ENCODE measurements at places on chromosomes 6 and 20.

GRCh38 chr20:63320041-63320511, 27.1 kb downstream of the COL20A1 start:
- peak; percentile 2 for DNase-seq

GRCh38 chr6:124203812-124204167, 400.1 kb downstream of the NKAIN2 start:
- DNase-seq: no peak

DNA sequence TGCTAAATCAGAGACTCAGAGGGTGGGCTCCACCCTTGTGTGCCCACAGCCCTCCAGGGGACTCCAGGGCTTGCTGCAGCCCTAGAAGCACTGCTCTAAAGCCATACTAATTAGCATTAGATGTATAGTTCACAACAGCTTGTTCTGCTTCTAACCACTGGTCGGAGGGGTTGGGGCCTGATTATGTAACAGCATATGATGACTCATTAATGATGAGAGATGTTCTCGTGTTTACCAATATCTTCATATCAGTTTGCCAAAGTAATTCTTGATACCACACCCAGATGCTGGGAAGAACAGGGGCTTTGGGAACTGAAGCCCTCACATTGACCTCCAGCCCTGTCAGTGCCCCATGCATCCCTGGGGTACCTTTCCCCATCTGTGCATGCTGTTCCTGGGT, 104.1 kb upstream of the FOXA2 start:
- DNase-seq: no peak

DNA sequence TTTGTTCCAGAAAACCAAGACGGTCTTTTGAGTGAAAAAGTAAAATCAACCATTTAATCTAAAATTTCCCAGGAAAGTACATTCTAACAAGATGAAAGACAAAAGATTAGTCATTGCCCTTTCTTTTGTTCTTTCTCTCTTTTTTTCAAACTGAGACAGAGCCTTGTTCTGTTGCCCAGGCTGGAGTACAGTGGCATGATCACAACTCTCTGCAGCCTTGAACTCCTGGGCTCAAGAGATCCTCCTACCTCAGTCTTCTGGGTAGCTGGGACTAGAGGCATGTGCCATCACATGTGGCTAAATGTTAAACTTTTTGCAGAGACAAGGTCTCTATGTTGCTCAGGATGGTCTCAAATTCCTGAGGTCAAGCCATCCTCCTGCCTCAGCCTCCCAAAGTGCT, 75.0 kb downstream of the FKBP5 start:
- no peak for DNase-seq

DNA sequence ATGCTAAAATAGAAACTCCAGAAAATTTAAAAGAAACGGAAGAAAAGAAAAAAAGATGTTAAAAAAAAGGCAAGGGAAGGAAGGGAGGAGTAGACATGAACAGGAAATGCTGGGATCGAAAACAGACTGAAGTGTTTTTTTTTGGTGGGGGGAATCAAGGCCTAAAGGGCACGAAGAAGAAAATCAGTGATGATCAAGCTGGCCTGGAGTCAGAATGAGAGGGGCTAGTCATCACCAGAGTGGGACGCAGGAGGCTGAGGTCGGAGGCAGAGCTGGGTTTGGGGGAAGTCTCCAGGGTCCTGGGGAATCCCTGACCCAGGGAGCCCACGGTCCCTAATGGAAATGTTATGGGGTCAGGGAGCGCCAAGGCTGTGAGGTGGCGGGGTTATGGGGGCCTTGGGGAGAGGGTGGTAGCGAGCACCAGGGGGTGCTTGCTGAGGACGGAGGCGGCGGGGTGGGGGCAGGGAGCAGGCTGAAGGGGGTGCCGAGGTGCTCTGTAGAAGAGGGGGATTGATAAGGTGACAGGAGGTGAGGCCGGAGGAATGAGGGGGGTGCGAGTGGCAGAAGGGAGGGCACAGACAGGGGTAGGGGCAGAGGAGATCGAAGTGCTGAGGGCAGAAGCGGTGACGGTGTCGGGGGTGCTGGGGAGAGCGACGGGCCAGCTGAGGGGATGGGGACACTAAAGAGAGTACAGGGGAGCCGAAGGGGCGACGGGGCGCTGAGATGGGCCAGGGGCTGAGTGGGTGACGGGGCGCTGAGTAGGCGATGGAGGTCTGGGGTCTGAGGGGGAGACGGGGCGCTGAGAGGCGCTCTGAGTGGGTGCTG, 684 bp downstream of the ZNFX1 start:
- DNase-seq: no peak

DNA sequence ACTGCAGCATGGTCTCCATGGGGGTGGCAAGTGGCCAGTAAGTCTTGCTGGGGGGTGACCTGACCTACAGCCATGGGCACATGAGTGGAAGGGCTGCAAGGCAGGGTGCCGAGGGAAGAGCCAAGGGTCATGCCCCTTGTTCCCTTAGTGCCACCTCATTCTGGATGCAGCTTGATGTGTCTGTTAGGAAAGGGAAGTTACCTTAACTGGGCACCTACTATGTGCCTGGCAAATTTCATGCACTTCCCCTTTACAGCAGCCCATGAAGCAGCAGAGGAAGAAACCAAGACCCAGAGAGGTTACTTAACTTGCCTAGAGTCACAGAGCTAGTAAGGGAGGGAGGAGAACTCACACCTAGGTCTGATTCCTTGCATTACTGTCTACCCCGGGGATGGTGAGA, 174.0 kb downstream of the MRPL14 start:
- no peak for DNase-seq

DNA sequence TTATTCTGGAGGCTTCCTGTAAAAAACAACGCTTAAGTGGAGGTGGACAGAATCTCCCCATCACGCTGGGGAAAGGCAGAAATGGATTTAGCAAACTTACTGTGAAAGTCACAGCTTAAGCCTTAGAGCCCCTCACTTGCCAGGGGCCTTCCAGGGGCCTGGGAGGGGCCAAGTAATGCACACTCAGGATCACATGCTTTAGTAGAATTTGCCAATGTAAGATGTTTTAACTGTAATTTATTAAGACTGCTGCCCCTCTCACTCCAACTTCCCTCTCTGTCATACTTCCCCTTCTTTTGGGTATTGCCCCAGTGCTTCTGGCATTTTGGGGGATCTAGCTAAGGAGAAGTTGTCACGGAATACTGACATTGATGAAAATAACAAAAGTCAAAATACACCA, 12.6 kb upstream of the ADA start:
- no peak for DNase-seq

GRCh38 chr6:119345114-119345513, 4.4 kb downstream of the MAN1A1 start:
- no peak for DNase-seq

GRCh38 chr6:90362318-90362717, 65.7 kb upstream of the BACH2 start:
- DNase-seq: no peak

DNA sequence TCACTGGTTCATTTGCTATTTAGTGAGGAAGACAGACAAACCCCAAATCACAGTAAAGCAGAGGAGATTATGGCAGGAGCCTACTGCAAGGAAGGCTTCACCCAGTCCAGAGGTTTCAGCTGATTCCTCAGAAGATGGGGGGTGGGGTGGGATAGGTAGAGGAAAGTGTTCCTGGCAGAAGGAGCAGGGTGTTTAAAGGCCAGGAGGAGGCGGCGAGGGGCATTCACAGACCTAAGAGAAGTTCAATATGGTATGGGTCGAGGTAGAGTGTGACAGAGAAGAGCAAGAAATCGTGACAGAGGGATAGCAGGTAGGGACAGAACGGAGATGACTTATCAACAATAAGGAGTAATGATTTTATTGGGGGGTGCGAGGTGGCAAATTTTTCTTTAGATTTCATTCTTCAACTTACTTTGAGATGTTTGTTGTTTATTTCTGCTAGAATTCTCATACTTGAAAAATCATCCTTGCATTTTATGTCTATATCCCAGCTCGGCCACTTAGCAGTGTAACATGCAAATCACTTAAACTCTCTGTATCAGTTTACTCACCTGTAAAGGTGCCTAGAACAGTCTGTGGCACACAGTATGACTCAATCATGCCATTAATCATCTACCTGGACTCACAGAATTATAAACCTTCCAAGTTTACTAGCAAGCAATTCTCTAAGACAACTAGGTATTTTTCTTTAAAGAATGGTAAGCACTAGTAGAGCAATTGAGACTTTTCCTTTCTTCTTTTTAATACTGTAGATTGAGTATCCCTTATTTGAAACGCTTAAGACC, 176.7 kb downstream of the REV3L start:
- no peak for DNase-seq

GRCh38 chr20:47727170-47727880, 58.0 kb downstream of the SULF2 start:
- peak; percentile 61 for DNase-seq

DNA sequence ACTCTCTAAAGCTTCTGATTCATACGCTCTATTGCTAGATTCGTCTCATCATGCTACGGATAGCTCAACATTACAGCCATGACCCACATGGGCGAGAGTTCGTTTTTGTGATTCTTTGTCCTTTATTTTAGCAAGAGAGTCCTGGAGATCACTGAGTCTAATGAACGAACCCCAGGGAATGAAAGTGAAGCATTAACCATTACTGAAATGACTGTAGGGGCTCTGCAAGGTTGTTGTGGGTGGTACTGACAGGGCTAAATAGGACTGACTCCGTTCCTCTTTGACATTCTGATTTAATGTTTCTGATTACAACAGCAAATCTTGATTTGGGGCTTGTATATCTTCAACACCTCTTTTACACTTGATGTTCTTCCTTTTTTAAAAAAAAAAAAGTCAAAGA, 13.7 kb upstream of the RTF2 start:
- no peak for DNase-seq

GRCh38 chr6:43763812-43764522, 6.0 kb upstream of the VEGFA start:
- no peak for DNase-seq

GRCh38 chr6:31418251-31418650, 14.9 kb downstream of the MICA start:
- DNase-seq: no peak

DNA sequence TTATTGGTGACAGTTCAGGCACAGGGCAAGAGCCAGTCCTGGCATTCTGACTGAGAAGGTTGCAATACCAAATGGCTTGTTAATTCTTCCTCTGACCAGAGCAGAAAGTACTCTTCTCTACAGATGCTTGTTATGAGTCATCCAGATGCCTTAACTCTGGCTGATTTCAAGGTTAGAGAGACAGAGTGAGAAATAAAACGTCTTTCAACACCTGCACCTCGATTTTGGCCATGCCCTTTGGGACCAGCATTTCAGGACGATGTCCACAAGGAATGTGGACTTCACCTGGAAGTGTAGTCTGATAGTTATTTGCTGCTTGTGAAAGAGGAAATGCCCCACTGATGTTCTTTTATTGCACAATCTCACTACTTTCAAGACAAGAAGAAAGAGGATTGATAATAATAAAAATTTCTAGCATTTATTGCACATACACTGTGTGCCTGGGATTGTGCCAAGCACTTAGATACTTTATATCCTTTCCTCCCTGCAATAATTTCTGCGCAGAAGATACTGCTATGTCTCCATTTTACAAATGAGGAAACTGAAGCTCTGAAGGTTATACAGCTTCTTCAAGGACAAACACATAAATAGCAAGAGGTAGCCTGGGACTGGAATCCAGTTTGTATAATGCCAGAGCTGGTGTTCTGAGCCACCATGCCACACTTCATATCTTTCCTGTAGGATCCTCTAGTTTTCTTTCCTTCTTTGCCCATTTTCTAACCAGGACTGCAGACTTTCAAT, 33.5 kb upstream of the MCM3 start:
- no peak for DNase-seq

GRCh38 chr6:25056130-25056529, 120.4 kb upstream of the RIPOR2 start:
- DNase-seq: peak; percentile 51

- DNase-seq: no peak
Observed at GRCh38 chr6:44538131-44538806, 150.8 kb downstream of the CDC5L start.

DNA sequence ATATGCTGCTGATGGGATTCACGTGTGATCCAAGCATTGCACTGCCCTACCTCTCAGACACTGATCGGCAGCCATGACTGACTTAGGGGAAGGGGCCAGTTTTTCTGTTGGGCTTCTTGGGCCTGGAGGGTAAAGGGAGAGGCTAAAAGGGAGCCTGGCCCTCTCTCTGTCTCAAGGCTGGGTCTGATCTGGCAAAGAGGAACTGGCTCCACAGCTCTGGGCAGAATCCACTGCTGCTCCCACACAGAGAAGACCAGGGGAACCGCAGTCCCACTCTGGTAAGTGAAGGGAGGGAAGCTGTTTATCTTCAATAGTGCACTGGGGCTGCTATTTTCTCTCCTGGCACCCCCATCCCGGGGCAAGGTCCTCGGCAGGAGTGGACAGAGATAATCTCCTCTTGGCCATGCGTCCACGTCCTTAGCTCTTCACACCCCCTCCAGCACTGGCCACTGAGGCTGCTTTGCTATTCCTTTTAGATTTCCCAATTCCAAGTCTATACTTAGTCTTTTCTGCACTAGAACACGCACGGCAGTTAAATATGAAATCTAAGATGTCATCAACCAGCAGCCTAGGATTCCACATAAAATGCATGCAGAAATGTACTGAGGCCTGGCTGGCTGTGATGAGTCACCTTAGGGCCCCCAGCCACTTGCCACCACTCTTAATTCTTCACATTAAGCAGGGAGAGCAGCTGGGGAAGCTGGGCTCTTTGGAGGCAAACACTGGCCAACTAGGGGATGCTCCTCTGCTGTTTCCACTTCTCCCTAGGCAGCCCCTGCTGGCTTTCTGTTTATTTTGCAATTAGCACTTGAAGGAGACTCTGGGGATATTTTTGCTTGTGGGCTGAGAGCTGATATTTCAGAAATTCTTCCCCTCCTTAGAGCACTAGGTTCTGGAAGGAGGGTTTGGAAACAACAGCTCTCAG, 87.8 kb upstream of the ARMC2 start:
- DNase-seq: no peak

- no peak for DNase-seq
Observed at GRCh38 chr20:1370548-1371110, 22.2 kb downstream of the FKBP1A start.

DNA sequence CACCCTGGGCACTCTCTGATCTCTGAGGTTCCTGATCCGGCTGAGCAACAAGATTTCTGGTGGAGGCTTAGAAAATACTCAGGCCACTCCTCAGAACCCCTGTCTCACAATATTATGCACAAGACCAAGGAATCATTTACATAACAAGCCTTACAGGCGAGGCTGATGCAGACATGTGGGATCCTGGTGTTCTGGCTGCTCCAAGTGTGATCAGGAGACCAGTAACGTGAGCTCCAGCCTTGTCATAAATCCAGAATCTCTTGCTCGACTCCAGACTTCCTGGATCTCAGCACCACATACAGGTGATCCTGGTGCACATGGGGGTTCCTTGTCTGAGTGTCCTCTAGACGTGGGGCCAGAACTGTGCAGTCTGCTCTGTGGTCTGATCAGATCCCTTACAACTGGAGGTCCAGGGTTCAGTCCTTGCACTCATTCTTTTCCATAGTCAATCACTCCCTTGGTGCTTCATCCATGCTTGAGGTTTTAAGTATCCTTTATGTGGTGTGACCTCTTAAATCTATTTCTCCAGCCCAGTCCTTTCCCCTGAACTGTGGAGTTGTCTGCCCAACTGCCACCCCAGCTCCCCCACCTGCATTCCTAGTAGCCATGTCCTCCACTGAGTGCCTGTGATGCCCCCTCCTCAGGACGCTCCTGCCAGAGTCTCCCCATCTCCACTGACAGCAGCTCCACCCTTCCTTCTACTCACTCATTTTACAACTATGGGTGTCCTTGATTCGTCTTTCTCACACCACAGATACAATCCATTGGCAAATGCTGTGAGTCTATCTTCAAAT, 5.1 kb downstream of the HLA-C start:
- DNase-seq: no peak
